Stimulated activated CD4-positive, alpha-beta T cell treated with anti-CD3 and anti-CD28 coated beads, Interleukin-12 subunit alpha, Interleukin-12 subunit beta, amount 100 ng/mL, for 24 hours (primary cell): ENCODE measurements at places on chromosomes 12 and 14.

GRCh38 chr12:111093428-111094142 lies 173.2 kb upstream of the MYL2 start:
- peak; percentile 4 for DNase-seq

- DNase-seq = no peak
Observed at GRCh38 chr12:121009741-121010140, 6.5 kb downstream of the C12orf43 start.

GRCh38 chr14:67522270-67522669 lies 10.8 kb upstream of the PLEKHH1 start:
- DNase-seq = no peak

- no peak for DNase-seq
Observed at GRCh38 chr12:51293696-51294095, 23.5 kb upstream of the SMAGP start.

DNA sequence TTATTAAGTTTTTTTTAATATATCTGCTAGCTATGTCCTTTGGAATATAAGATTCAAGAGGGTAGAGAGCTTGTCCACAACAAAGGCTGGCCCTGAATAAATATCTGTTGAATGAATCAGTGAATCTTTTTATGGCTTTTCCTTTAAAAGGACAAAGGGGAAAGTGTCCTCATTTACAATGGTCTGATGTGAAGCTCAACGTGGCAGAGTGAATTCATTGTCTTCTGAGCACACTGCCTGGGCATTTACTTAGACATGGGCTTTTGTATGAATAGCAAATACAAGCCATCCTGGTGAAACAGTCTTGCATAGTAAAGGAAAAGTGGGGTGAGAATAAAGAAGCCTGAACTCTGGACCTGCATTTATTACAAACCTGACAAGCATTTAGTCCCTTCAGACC lies 201.2 kb downstream of the NELL2 start:
- DNase-seq = no peak

DNA sequence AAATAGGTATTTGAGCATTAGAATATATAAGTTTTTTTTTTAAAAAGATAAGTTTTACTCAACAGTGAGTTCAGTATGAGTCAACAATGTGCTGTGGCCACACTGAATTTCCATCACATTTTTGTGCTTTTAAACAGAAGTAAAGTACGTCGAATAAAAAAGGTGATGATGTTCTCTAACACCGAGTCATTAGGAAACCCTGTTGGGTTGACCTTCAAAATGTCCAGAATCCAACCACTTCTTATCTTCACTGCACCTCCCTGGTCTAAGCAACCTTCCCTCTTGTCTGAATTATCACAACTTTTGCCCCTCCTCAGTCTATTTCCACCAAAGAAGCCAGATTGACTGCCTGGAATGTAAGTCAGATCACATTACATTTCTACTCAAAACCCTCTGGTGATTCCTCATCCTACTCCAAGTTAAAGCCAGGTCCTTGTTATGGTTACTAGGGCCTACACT lies 43.0 kb upstream of the SYCP3 start:
- DNase-seq = no peak

DNA sequence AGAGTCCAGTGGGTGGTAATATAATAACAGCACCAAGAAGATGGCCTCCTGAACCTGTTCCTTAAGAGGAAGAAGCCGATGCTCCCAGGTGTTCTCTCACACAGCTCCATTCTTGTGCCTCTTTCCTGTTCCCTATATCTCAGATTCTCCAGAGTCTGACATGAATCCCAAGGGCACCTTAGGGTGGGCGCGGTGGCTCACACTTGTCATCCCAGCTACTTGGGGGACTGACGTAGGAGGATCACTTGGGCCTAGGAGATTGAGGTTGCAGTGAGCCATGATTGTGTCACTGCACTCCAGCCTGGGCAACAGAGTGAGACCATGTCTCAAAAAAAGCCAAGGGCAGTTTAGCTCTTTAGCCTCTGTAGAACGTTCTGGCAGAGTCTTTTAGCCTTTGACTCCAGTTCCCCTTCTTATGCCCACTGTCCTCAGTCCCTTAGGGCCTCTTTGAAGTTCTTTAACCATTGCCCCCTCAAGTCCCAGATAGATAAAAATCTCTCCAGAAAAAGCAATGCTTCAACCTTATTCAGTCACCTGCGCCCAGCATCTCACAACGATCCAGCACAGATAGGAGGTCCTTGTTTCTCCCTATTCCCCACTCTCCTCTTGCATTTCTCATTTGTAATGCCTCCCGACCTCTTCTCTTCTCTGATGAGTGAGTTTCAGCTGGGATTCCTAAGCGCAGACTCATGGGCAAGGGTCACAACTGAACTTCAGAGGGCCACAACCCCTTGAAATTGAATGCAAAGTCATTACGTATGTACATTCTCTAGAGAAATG lies 4.7 kb downstream of the CCDC184 start:
- no peak for DNase-seq

- DNase-seq = no peak
Observed at GRCh38 chr12:44930972-44931600, 55.0 kb upstream of the NELL2 start.
